ENCODE measurements at places on chromosomes 4 and X.

DNA sequence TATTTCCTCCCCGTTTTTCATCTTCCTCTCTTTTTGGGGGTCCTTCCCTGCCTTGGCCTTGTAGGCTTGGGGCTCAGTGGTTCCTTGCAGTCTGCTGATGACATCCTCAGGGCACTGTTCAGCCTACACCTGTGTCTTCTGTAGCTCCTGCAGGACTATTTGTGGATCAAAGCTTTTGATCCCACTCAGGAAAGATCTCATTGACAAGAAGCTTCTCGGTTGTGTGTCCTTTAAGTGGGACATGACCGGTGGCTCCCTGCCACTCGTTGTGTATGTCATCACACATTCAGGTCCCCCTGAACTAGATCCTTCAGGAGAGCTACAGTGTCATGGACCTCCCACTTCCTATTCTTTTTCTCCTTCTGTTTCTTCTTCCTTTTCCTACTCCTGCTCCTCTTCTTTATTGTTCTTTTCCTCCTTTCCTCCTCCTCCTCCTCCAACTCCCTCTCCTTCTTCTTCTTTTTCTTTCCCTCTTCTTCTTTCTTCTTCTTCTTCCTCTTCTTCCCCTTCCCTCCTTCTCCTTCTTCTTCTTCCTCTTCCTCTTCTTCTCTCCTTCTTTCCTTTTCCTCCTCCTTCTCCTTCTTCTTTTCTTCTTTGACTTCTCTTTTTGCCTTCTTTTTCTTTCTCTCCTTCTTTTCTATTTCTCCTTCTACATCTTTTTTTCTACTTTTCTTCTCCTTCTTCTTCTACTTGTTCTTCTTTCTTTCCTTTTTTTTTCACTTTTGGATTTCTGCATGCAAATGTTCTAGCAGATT, 67.8 kb downstream of the NBDY start:
- peaks cover 58% of the 10 kb centered on the region for H3K4me1 ChIP-seq
- H3K36me3 ChIP-seq = peaks cover 26% of the 10 kb centered on the region
- no peak for DNase-seq
- H3K27me3 ChIP-seq = no peaks in the 10 kb centered on the region

- H3K4me1 ChIP-seq = no peaks in the 10 kb centered on the region
- H3K4me3 ChIP-seq = no peak overlapping the region
- H3K27ac ChIP-seq = no peak overlapping the region
- no peaks in the 10 kb centered on the region for H3K36me3 ChIP-seq
- H3K27me3 ChIP-seq = no peaks in the 10 kb centered on the region
Observed at GRCh38 chr4:123937581-123937980, 541.0 kb downstream of the SPRY1 start.

DNA sequence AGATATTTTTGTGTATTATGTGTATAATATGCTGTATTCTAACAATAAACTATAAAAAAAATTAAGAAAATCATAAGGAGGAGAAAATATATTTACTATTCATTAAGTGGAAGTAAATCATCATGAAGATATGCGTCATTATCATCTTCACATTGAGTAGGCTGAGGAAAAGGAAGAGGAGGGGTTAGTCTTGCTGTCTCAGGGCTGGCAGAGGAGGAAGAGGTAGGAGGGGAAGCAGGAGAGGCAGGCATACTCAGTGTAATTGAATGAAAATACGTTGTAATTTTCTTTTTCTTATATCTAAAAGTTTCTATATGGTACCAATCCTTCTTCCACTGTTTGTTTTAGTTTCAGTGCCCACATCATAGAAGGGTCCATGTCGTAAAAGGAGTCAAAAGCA, 9.8 kb upstream of the TMEM185A start:
- peaks cover 7% of the 10 kb centered on the region for H3K27me3 ChIP-seq
- no peaks in the 10 kb centered on the region for H3K36me3 ChIP-seq
- H3K4me1 ChIP-seq = peaks cover 7% of the 10 kb centered on the region
- H3K27ac ChIP-seq = no peak overlapping the region

GRCh38 chr4:86960557-86960961, 25.7 kb downstream of the AFF1 start:
- no peak overlapping the region for H3K27ac ChIP-seq
- H3K4me1 ChIP-seq = peaks cover 16% of the 10 kb centered on the region
- H3K36me3 ChIP-seq = peaks cover 26% of the 10 kb centered on the region
- DNase-seq = no peak
- H3K4me3 ChIP-seq = no peak overlapping the region

- no peaks in the 10 kb centered on the region for H3K36me3 ChIP-seq
- no peaks in the 10 kb centered on the region for H3K4me1 ChIP-seq
- no peaks in the 10 kb centered on the region for H3K27me3 ChIP-seq
Observed at GRCh38 chr4:132026166-132026565, 1122.9 kb upstream of the PCDH10 start.

DNA sequence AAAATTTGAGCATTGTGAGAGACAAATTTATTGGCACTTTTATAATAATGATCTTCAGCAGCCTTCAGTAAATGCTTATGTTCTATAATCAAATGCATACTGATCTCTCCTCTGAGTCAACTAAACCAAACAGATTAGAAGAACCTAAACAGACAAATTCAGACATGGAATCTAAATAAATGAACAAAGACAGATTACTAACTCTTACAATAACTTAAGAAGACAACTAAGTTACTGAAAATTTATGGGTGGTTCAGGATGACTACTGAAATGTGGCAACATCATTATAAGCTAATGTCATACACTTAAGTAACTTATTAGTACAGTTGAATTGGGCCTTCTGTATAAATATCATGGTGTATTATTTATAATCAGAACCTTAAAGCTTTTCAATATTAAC, 127.3 kb downstream of the NEK1 start:
- no peaks in the 10 kb centered on the region for H3K36me3 ChIP-seq
- no peaks in the 10 kb centered on the region for H3K4me1 ChIP-seq
- no peak for DNase-seq
- H3K27me3 ChIP-seq = no peaks in the 10 kb centered on the region

- H3K4me1 ChIP-seq = peaks cover 35% of the 10 kb centered on the region
- DNase-seq = no peak
- H3K27me3 ChIP-seq = no peaks in the 10 kb centered on the region
- H3K27ac ChIP-seq = peak overlapping the region; percentile 87
Observed at GRCh38 chrX:154477891-154478477, 1.1 kb downstream of the LAGE3 start.

DNA sequence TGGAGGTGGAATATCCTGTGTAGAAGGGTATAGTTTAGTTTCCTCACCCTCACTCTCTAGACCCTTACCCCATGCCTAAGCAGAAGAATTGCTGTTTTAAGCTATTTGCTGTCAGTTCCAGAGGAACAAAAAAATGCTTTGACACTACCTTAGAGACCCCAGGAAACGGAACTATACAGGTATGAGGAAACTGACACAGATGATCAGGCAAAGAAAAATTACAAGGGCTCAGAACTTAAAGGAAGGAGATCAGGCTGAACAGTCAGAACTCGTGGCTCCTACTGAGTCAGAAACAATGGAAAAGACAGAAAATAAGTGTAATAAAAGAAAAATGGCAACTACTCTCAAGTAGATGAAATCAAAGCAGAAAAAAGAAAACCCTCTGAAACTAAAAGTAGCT, 65.6 kb downstream of the BANK1 start:
- H3K27ac ChIP-seq = no peak overlapping the region

- H3K4me3 ChIP-seq = no peak overlapping the region
- H3K27me3 ChIP-seq = peaks cover 4% of the 10 kb centered on the region
- H3K36me3 ChIP-seq = no peaks in the 10 kb centered on the region
Observed at GRCh38 chr4:127748957-127749356, 18.8 kb downstream of the SLC25A31 start.

- H3K27me3 ChIP-seq = no peaks in the 10 kb centered on the region
- no peaks in the 10 kb centered on the region for H3K36me3 ChIP-seq
- H3K4me1 ChIP-seq = no peaks in the 10 kb centered on the region
Observed at GRCh38 chr4:22129454-22130029, 181.0 kb upstream of the KCNIP4 start.

DNA sequence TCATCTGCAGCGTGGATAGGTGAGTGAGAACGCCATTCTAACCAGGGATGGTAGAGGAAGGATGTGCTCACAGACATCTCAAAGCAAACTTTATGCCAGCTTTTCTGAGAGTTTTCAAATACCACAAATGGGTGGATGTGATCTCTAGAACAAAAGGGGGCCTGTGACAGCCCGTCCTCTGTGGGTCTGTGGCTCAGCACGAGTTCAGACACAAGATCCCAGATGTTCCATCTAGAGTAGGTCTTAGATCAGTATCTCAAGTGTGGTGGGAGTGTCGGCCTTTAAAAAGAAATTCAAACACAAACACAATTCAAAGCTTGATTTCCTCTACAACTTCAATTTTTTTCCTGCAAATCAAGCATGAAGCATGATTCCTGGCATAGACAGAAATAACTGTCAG, 22.8 kb downstream of the QDPR start:
- H3K27me3 ChIP-seq = no peaks in the 10 kb centered on the region
- DNase-seq = no peak
- H3K27ac ChIP-seq = peak overlapping the region; percentile 74
- H3K4me3 ChIP-seq = no peak overlapping the region

DNA sequence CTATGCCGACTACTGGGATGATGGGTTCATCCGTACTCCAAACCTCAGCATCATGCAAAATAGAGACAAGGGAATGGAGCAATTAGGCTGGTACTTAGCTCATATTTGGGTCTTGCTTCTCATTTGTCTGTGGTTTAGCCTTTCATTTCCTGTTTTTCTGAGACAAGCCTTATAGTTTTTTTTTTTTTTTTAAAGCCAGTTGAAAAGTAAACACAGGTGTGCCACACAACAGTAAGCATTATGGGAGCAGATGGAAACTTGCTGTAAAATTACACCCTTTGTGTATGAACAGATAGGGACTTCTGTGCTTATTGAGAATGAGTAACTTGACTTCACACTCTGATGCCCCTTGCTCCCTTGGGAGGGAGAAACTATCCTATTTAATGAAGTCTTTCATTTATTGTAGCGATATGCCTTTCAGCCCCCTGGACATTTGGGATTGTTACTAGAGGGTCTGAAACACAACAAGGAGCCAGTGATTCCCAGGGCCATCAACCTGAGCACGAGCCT, 13.7 kb downstream of the RASSF6 start:
- no peak overlapping the region for H3K4me3 ChIP-seq
- H3K4me1 ChIP-seq = peaks cover 12% of the 10 kb centered on the region
- no peaks in the 10 kb centered on the region for H3K36me3 ChIP-seq
- peaks cover 6% of the 10 kb centered on the region for H3K27me3 ChIP-seq
- no peak overlapping the region for H3K27ac ChIP-seq

- H3K4me3 ChIP-seq = peak overlapping the region; percentile 84
- peaks cover 50% of the 10 kb centered on the region for H3K4me1 ChIP-seq
Observed at GRCh38 chr4:68348577-68348976, 1.3 kb downstream of the YTHDC1 start.

DNA sequence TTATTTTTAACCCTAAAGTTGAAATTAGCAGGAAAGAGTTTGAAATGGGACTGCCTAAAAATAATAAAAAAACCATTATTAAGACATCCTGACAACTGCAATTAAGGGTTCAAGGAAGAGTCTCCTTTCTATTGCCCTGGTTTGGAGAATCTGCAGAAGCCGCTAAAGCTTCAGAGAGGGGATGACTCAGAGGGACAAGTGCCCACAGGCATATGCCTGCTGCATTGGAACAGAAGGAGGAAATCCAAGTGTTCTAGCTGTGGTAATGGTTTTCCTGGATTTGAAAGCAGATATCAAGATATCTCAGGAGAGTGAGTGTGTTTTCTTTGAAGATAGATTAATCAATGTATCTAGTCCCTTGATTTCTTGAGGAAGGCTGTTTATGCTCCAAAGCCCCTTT, 235.1 kb upstream of the TAPT1 start:
- no peak overlapping the region for H3K27ac ChIP-seq
- no peaks in the 10 kb centered on the region for H3K4me1 ChIP-seq
- DNase-seq = no peak
- H3K27me3 ChIP-seq = peaks cover 3% of the 10 kb centered on the region

GRCh38 chr4:8197521-8197920, 1.6 kb upstream of the SH3TC1 start:
- peaks cover 41% of the 10 kb centered on the region for H3K27me3 ChIP-seq
- peaks cover 37% of the 10 kb centered on the region for H3K4me1 ChIP-seq
- H3K4me3 ChIP-seq = no peak overlapping the region
- no peaks in the 10 kb centered on the region for H3K36me3 ChIP-seq
- no peak overlapping the region for H3K27ac ChIP-seq

GRCh38 chr4:2286904-2287593, 25.1 kb upstream of the MXD4 start:
- peaks cover 16% of the 10 kb centered on the region for H3K27me3 ChIP-seq
- H3K4me1 ChIP-seq = peaks cover 37% of the 10 kb centered on the region
- no peak overlapping the region for H3K27ac ChIP-seq
- no peak overlapping the region for H3K4me3 ChIP-seq
- peaks cover 3% of the 10 kb centered on the region for H3K36me3 ChIP-seq

DNA sequence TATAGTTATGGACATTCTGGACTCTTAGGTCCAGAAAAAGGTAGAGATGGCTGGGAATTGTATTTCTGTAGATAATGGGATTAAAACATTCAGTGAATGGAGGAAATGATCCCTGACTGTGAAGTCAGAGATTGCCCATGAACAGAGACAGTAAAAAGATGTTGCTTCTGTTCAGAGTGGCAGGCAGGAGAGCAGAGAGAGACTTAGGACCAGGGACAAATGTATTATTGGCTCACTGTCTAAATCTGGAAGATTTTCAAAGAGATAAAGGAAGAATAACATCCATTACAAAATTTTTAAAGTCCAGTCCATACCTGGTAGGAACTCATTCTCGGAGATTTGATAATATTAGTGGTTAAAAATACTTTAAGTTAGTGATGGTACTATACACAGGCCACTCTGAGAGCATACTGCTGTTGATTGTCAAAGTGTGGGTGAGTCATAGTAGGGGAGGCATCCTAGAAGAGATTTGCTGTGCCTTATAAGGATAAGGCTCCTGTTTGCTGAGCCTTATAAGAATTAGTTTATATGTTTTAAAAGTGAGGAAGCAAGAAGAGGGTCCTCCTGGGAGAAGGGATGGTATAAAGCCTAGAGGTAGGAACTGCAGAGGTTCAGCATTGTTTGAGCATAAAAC, 53.0 kb downstream of the JADE3 start:
- no peak for DNase-seq
- peaks cover 5% of the 10 kb centered on the region for H3K27me3 ChIP-seq
- no peaks in the 10 kb centered on the region for H3K4me1 ChIP-seq

DNA sequence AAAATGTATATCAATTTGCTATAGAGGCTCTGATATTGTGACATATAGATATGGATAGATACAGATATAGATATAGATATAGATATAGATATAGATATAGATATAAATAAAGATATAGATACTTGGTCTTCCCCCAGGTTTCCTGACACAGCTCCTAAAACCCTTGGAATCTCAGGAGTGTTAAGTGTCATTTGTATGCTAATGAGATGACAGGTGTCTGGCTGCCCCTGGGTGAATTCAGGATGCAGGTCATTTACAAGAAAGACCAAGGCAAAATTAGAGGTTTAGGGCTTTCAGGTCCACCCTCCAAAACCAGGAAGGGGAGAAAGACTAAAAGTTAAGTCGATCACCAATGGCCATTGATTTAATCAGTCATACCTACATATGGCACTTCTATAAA, 1034.8 kb downstream of the PDHA2 start:
- no peak for DNase-seq
- no peak overlapping the region for H3K4me3 ChIP-seq
- no peaks in the 10 kb centered on the region for H3K27me3 ChIP-seq
- no peaks in the 10 kb centered on the region for H3K36me3 ChIP-seq

- H3K27ac ChIP-seq = no peak overlapping the region
- DNase-seq = no peak
- H3K4me1 ChIP-seq = no peaks in the 10 kb centered on the region
- no peaks in the 10 kb centered on the region for H3K36me3 ChIP-seq
Observed at GRCh38 chr4:43754566-43754965, 694.0 kb downstream of the KCTD8 start.

Measured in activated naive CD4-positive, alpha-beta T cell treated with anti-CD3 and anti-CD28 coated beads, Interleukin-2, amount 10 ng/mL, durations not matched to agents 7 days and 5 days (primary cell).